ENCODE measurements at places on chromosomes 3 and 15.

- no peak for DNase-seq
Observed at GRCh38 chr3:11703146-11703545, 59.4 kb upstream of the VGLL4 start.

- no peak for DNase-seq
Observed at GRCh38 chr15:90078965-90079364, 23.3 kb downstream of the IDH2 start.

- no peak for DNase-seq
Observed at GRCh38 chr3:120773932-120774331, 31.4 kb downstream of the GTF2E1 start.

GRCh38 chr3:190912736-190913135 is 50.2 kb upstream of the GMNC start:
- no peak for DNase-seq

GRCh38 chr3:152056481-152056880 is 183.0 kb downstream of the SUCNR1 start:
- DNase-seq = no peak

DNA sequence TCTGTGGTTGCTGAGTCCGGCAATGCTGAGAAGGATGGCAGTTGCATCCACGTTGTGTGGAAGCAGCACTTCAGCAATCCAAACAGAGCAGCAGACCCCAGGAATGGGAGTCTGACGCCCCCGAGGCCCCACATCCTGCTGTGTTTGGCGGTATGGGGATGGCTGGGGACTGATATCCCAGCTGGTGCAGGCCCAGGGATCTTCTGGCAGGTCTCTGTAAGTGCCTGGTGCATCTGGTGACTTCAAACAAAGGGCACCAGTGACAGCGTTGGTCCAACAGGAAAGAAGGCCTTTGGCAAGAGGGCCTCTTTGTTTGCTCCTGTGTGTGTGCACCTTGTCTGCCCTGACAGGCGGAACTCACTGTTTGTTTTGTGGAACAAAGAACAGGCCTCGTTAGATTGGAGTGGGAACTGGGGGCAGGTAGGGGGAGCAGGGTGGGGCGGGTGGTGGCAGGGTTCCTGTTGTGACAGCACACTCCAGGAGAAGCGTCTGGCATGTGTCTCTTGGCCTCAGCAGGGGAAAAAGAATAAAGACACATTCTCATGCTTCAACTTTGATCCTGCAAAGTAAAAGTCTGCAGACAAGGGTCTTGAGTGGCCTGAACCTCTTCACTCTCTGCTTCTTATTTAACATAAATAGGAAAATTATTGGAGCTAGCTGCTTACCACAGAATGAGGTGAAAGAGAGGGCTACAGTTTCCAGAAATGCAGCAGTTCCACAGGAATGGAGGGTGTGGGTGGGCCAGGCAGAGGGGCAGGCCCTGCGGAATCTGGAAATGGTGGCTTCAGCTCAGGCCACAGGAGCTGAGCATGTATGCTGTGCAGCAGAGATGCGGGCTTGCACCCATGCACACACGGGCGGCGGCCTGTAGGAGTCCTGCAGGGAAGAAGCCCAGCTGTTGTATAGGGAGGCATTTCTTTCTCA is 94.5 kb upstream of the MYZAP start:
- DNase-seq = no peak

DNA sequence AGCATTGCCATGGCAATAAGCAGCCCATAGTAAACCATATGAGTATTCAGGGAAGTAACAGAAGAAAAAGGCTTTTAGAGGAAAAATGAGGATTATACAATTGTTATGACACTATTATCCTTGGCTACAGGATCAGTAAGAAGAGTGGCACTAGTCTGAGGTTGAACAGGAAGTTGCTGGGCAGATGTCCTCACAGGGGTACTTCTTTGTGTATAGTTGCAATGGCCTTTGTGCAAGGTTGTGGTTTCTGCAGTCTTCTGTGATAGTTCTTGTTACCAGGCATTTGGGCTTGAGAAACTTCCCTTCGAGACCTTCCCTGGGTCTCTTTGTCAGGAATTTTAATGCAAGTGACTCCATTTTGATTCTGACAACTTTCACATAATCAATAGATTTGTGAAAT is 100.6 kb upstream of the ATP11B start:
- no peak for DNase-seq

DNA sequence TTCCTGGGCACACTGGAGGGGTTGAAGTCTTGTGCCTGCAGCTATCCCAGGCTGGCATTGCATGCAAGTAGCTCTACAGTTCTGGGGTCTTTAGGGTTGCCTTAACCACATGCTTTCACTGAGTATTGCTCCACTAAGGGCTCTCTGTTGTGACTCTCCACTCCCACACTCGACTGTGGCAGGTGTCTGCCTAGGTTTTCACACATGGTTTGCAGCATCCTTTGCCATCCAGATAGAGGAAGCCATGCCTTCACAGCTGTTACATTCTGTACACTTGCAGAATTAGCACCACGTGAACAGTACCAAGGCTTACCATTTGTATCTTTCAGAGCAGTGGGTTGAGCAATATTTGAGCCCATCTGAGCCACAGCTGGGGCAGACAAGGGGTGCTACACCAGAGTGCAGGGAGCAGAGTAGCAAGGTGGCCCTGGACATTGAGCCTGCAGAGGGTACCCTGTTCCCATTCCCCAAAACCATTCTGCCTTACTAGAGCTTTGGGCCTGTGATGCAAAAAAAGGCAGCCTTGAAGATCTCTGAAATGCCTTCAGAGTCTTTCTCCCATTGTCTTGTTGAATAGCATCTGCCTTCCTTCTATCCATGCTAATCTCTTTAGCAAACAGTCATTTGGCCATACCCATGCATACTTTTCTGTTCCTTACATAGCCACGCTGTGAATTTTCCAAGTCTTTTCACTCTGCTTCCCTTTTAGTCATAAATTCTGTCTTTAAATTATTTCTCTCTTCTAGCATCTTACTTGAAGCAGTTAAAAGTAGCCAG is 95.2 kb upstream of the PLCL2 start:
- DNase-seq = no peak

DNA sequence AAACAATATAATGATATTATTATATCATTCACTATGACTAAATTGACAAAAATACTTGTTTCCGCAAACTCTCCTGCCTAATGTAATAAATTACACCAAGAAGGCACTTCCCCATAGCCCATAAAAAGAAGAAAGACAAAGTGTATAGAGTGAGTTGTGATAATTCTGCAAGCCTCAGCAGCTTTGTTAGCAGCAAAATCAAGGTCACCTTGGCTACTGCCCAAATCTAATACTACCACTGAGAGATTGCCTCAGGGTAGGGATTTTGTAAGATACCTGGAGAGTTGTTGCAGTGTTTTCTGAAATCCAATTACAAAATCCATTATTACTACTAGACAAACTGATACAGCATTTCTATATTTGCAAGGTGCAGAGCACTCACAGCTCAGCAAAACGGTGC is 503.5 kb downstream of the FGF12 start:
- no peak for DNase-seq

GRCh38 chr3:23550402-23550801 is 255.4 kb upstream of the UBE2E1 start:
- DNase-seq = no peak

- DNase-seq = no peak
Observed at GRCh38 chr3:126957776-126958637, 24.9 kb upstream of the PLXNA1 start.

- DNase-seq = no peak
Observed at GRCh38 chr15:100926258-100926657, 7.1 kb downstream of the LRRK1 start.

DNA sequence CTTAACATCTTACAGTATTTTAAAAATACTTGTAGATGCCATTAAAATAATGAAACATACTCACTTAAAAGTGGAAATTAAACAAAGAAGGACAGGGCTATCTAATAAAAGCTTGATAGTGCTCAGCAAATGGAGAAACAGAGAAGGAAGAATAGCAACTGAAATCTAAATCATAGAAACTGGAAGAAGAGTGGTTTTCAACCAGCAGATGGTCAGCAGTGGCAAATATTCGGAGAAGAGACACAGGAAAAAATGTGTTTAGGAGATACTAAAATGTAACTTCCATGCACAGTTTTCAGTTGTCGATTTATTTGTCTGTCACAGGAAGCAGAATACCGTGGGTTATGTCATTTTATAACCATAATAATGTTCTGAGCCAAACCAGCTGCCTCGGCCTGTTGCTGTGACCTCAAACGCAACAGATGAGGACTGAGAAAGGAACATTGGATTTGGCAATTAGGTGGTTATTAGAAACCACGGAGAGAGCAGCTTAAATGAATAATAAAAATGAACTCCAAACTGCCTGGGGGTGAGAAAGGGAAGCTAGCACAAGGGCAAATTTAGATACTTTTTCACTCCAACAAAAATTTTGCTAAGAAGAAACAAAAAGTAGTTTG is 246.6 kb upstream of the KCNMB2 start:
- DNase-seq = peak; percentile 43

- DNase-seq = no peak
Observed at GRCh38 chr3:178562143-178562946, 26.1 kb downstream of the KCNMB2 start.

- DNase-seq = no peak
Observed at GRCh38 chr3:15180042-15180611, 25.9 kb upstream of the CAPN7 start.

GRCh38 chr15:64284042-64284441 is 71.9 kb downstream of the CSNK1G1 start:
- no peak for DNase-seq

DNA sequence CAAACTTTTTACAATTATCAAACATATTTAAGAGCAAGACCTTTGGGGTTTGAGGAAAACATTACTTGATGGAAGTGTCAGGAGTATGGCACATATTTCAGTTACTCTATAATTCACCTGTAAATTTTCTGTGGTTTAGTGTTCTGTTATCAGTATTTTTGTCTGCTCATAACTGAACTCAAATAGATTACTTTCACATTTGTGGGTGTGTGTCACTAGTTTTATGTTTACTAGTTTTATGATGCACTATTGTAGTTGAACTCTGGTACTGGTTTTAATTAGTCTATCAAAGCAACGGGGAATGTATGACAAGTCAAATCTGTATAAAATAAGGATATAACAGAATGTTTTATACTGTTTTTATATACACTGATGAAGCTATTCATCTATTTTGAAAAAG is 27.2 kb downstream of the OXSM start:
- DNase-seq = no peak

GRCh38 chr3:4426782-4427344 is 40.2 kb downstream of the SUMF1 start:
- DNase-seq = no peak

GRCh38 chr15:72227192-72227586 is 3.8 kb downstream of the PKM start:
- peak; percentile 40 for DNase-seq

DNA sequence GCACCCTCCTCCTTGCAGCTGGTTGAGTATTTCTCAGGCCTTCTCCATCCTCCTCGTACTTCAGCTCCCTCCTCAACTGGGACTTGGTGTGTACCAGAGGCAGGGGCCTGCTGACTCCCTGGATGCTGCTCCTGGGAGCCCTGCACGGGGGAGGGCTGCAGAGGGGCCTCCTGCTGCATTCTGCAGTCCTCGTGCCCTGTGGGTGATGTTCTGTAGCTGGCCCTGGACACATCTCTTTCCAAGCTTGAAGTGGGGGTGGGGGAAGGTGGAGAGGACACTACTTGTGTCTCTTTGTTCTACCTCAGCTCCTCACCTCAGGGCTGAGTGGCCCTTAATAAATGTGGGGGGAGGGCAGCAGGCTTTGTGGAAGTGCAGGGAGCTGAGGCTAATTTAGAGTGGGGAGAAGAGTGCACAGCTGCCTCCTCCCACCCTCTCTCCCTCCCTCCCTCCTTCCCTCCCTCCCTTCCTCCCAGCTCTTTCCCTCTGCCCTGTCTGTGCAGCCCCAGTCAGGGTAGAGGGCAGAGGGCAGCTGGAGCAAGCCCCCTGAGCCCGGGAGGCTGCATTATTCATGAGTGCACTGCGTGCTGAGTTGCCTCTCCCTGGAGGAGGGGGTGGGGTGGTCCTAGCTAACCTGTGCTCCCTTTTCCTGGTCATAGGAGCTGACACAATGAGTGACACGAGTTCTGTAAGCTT is 3.7 kb upstream of the GRM2 start:
- no peak for DNase-seq

DNA sequence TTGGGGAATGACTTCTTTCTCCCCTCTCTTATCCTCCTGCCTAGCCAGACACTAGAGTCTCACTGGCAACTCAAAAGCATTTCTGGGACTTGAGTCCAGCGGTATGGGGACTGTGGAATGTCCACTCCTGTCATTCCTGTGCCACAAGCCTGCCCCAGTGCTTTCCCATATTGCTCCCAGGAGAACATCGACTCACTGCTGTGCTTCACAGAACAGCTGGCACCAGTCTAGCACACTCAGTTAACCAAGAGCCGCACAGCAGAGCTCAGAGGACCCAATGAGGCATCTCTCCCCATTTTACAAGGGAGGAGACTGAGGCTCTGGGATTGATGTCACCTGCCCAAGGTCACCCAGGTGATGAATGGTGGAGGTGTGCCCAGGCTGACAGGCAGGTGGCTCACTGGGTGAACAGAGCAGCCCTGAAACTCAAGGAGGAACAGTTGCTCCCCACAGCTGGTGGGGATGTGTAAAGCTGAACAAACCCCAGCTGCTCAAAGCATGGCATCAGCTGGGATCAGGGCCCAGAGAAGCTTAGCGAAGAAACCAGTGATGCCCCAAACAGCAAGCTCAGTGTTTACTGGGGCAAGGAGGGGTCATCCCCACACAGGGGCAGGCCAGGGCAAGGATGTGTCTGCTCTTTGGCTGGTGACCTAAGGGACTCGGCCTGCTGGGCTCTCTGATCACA is 35.4 kb upstream of the DUSP7 start:
- no peak for DNase-seq

DNA sequence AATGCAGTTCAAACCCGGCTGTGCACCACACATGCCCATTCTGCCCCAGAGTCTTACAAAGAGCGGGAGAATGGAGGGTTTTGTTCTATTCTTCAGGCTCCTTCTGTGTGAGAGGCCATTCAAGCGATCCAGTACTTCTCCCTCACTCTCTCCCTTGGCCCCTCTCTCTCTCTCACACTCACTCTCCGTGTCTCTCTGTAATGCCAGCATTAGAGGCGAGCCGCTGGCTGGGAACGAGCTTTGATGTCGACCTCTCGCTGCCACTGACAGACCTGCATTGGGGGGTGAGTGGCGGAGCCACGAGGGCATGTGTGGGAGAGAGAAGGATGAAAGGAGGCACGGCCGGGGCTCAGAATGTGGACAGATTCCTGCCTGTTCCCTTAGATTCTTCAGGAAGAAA is 231.7 kb upstream of the ARRDC4 start:
- no peak for DNase-seq

GRCh38 chr3:64094713-64095079 is 71.4 kb upstream of the PSMD6 start:
- no peak for DNase-seq

- DNase-seq = no peak
Observed at GRCh38 chr3:31962801-31963205, 18.3 kb downstream of the OSBPL10 start.

DNA sequence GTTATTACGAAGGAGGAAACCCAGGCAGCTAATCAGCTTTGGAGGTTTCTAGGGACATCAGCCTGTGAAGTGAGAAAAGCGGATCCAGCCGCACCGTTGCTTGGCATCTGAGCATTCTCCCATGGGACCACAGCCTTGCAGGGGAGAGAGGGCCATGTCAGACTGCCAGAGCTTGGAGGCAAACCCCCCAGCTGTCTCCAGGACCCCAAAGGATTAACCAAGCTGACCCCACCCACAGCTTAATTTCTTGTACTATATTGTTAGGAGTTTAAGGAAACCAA is 5.1 kb downstream of the IGDCC3 start:
- no peak for DNase-seq

Data from uterus (tissue), 4 donors.